Suppressor macrophage treated with lipopolysaccharide for 4 hours (primary cell): ENCODE measurements at places on chromosomes 13 and 19.

- no peak for DNase-seq
Measured at GRCh38 chr19:17259118-17259780, 5.3 kb downstream of the USHBP1 start.

GRCh38 chr13:26749285-26749684, 11.3 kb downstream of the GPR12 start:
- no peak for DNase-seq

GRCh38 chr19:17404015-17404414, 1.4 kb downstream of the BST2 start:
- no peak for DNase-seq

DNA sequence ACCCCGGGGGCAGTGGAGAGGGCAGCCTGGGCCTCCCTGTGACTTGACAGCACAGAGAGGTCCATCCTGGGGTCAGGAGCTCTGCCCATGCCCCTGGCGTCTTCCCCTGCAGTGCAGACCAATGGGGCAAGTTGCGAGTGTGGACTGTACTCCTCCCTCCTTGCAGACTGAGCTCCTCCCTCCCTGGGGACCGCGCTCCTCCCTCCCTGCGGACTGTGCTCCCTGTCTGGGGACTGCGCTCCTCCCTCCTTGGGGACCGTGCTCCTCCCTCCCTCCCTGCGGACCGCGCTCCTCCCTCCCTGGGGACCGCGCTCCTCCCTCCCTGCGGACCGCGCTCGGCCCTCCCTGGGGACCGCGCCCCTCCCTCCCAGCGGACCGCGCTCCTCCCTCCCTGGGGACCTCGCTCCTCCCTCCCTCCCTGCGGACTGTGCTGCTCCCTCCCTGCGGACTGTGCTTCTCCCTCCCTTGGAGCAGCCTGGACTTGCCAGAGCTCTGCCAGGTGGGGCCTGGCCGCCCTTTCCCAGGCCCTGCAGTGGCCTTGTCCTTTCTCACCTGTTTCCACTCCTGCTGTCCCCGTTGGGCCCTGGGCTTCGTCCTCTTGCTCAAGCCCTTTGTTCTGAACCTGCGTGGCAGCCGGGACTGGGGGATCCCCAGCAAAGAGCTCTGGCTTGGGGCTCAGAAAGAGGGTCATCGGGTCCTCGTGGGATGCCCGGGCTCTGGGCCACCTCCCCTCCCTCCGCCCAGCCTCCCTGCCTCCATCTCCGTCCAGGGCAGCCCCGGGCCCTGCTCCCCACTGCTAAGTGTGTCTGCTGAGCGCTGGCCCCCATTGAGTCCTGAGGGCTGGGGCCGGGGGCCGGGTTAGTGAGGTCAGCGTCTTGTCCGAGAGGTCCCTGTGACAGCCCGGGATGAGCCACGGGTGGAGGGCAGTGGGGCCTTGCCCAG, 6.8 kb downstream of the GAMT start:
- no peak for DNase-seq

- DNase-seq: peak; percentile 18
Measured at GRCh38 chr13:31807090-31807541, 67.8 kb downstream of the RXFP2 start.
